ENCODE measurements at places on chromosomes 1 and 21. TPM values are rescaled to one million over a fixed set of nuclear protein-coding genes. Genes with fewer than 3 reads are reported as not detected.
A peak's percentile ranks its signal among the peaks of the same experiment; 100 is the strongest.

GRCh38 chr21:44313451-44313850 lies 13.6 kb downstream of the PFKL start:
- no peaks in the 10 kb centered on the region for H3K4me1 ChIP-seq
- DNase-seq, result no peak
- H3K4me3 ChIP-seq, result no peak overlapping the region
- no peaks in the 10 kb centered on the region for H3K27me3 ChIP-seq

The TNFSF4 gene
- 0.66 TPM for polyA plus RNA-seq

DNA sequence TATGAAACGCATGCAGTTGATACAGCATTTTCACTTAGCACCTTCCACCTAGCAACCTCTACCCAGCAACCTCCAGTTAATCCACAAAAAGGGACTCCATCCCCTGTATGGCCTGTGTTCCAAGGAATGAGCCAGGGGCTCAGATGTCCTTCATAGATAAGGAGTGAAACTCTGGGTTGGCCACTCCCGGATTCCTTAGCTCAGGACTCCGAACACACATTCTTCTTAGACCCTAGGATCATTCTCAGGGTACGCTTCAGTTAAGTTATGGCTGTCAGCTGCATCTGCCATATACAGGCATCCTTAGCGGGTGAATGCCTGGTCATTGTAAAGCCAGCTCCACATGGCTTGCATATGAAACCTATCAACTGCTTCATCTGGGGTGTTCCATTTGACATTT lies 15.9 kb upstream of the IFI6 start:
- no peak overlapping the region for H3K27ac ChIP-seq
- H3K4me1 ChIP-seq, result peaks cover 6% of the 10 kb centered on the region
- H3K27me3 ChIP-seq, result no peaks in the 10 kb centered on the region
- H3K4me3 ChIP-seq, result no peak overlapping the region
- no peak for DNase-seq

GRCh38 chr1:60376196-60376595 lies 302.6 kb upstream of the C1orf87 start:
- no peak overlapping the region for H3K4me3 ChIP-seq
- no peaks in the 10 kb centered on the region for H3K4me1 ChIP-seq
- H3K36me3 ChIP-seq, result no peaks in the 10 kb centered on the region
- H3K27me3 ChIP-seq, result no peaks in the 10 kb centered on the region
- no peak for DNase-seq

DNA sequence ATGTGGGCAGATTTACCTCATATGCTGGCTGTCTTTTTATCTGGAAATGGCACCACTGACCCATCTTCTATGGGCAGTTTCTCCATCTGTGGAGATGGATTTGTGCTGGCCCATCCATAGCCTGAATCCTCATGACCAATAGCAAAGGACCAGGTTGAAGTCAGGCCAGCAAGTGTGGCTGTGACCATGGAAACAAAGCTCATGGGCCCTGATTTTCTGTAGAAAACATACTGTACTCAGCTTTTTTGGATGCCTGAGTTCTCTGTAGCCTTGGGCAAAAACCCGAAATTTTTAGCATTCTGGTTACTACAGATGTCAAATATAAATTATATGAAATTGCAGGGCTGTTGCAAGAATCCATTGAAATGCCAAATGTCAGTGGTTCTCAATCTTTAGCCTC lies 155.0 kb downstream of the PLXNA2 start:
- no peak for DNase-seq
- H3K27ac ChIP-seq, result no peak overlapping the region
- H3K36me3 ChIP-seq, result peaks cover 8% of the 10 kb centered on the region
- no peak overlapping the region for H3K4me3 ChIP-seq
- peaks cover 23% of the 10 kb centered on the region for H3K4me1 ChIP-seq

GRCh38 chr21:46459356-46460112 lies 843 bp downstream of the DIP2A start:
- H3K4me1 ChIP-seq, result peaks cover 72% of the 10 kb centered on the region
- peak overlapping the region; percentile 96 for H3K27ac ChIP-seq
- no peaks in the 10 kb centered on the region for H3K27me3 ChIP-seq
- peaks cover 16% of the 10 kb centered on the region for H3K36me3 ChIP-seq
- H3K4me3 ChIP-seq, result peak overlapping the region; percentile 92

DNA sequence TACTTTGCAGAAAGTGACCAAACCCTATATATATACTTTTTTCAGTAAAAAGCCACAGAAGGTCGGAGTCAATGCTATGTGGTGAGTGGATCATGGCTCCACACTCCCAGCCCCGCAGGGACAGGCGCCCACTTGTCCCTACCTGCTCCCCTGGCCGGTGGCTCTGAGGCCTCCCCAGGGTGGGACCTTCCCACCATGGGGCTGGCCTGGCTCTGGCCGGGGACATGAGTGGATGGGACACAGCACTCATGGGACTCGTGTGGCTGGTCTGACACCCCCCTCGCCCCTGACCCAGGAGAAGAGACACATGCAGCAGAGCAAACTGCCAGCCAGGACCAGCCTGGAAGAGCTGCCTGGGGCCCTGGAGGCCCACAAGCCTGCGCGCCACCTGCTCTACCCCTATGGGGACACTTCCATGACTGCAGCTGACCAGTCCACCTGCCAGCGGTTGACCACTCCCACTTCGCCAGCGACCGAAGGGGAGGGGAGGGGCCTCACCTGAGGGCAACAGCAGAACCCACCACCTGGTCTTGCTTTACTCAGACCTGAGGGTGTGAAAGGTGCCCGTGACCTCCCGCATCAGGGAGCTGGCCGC lies 2.2 kb downstream of the SPATC1L start:
- H3K27ac ChIP-seq, result no peak overlapping the region
- H3K36me3 ChIP-seq, result no peaks in the 10 kb centered on the region
- peaks cover 8% of the 10 kb centered on the region for H3K4me1 ChIP-seq
- peak; percentile 11 for DNase-seq
- H3K27me3 ChIP-seq, result no peaks in the 10 kb centered on the region

DNA sequence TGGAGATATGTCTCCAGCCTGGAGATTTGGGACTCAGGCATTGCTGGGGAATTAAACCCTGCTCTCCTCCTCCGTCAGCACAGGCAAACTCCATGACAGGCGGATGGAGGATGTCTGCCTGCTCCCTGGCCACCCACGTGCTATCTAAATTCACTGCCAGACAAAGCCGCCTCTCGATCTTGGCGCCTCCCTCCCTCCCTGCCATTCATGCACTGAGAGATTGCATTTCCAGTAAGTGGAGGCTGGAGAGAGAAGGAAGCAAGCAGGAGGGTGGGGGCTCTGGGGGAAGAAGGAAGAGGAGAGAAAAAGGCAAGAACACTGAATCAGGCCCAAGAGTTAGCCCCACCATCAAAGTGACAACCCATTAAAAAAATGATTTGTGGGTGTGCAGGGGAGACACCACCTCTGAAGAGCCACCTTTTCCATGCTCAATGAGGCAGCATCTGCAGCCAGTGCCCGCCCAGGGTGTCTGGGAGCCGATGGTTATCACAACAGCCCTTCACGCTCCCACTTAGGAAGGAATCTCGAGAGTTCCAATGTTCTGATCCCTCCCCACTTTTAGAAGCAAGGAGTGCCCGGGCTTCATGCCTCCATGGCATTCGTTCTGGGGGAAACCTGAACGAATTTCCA lies 183.0 kb downstream of the HIVEP3 start:
- H3K4me1 ChIP-seq, result no peaks in the 10 kb centered on the region
- no peaks in the 10 kb centered on the region for H3K36me3 ChIP-seq
- DNase-seq, result peak; percentile 39

GRCh38 chr1:39043513-39043912 lies 17.4 kb downstream of the NDUFS5 start:
- no peak for DNase-seq
- no peaks in the 10 kb centered on the region for H3K36me3 ChIP-seq
- H3K27ac ChIP-seq, result no peak overlapping the region
- H3K27me3 ChIP-seq, result no peaks in the 10 kb centered on the region
- no peak overlapping the region for H3K4me3 ChIP-seq

DNA sequence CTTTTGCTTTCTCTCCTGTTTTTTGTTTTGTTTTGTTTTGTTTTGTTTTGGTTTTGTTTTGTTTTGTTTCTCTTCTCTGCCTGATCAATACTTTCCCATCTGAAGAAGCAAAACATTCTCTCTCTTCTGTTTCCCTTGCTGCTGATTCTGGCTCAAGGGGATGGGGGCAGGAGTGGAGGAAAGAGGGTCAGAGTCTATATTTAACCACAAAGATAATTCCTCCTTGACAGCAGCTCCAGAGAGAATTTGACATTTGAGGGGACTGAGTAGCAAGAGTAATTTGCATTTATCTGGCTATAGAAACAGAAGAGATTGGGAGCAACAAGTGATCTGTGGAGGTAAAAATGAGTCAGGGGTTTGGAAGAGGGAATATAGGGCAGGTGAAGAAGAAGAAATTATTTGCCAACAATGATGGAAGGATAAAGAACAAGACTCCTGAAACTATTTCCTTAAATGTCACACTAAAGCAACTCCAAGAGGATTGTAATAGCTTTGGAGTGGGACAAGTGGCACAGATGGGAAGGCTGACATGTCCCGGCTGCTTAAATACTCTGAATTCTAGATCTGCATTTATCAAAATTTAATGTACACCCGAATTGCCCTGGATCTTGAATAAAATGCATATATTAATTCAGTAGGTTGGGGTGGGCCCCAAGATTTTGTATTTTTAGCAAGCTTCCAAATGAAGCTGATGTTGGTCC lies 349.3 kb upstream of the PLXNA2 start:
- no peak overlapping the region for H3K4me3 ChIP-seq
- no peaks in the 10 kb centered on the region for H3K36me3 ChIP-seq
- DNase-seq, result no peak
- peaks cover 7% of the 10 kb centered on the region for H3K4me1 ChIP-seq
- no peaks in the 10 kb centered on the region for H3K27me3 ChIP-seq

The LIPI gene
- polyA plus RNA-seq, result not detected

The FAM72C gene
- not detected for polyA plus RNA-seq

- peaks cover 9% of the 10 kb centered on the region for H3K4me1 ChIP-seq
- H3K27ac ChIP-seq, result no peak overlapping the region
- H3K36me3 ChIP-seq, result no peaks in the 10 kb centered on the region
- DNase-seq, result no peak
These were observed 75.8 kb downstream of the FHAD1 start for GRCh38 chr1:15322648-15323350.

DNA sequence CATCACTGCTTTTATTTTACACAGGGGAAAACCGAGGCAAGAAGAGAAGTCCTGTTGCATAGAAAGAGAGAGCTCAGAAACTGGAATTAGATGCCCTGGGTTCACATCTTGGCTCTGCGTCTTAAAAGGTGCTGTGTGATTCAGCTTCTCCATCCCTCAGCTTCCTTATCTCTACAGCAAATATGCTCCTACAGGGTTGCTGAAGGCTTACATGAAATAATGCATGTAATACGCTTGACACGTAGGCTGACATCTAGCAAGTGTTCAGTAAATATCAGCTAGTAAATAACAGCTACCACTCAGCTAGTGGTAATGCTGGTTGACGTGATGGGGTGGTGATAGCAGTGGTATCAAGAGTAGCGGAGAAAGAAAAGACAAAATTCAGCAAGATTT lies 77.1 kb upstream of the CD55 start:
- H3K4me1 ChIP-seq, result no peaks in the 10 kb centered on the region
- H3K4me3 ChIP-seq, result no peak overlapping the region
- H3K27me3 ChIP-seq, result no peaks in the 10 kb centered on the region
- no peaks in the 10 kb centered on the region for H3K36me3 ChIP-seq
- no peak overlapping the region for H3K27ac ChIP-seq

- peaks cover 13% of the 10 kb centered on the region for H3K27me3 ChIP-seq
- H3K4me1 ChIP-seq, result no peaks in the 10 kb centered on the region
- no peak overlapping the region for H3K27ac ChIP-seq
- H3K4me3 ChIP-seq, result no peak overlapping the region
- H3K36me3 ChIP-seq, result no peaks in the 10 kb centered on the region
These were observed 10.2 kb upstream of the FCRL5 start for GRCh38 chr1:157562515-157562914.

DNA sequence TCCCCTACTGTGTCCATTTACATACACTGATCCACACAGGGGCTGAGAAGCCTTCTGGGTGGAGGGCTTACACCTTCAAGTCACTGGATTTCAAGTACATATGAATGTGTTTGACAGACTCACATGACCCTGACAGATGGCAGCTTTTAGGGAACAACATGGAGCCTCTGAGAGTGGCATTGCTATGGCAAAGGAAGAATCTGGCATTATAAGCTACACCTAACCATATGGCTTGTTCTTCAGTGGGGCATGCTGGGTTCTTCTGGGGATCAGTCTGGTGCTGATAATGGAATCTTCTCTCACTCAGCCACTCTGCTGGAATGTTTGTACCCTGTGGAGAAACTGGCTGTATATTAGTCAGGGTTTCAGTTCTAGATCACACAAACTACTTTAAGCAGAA lies 68.5 kb upstream of the PDE4B start:
- no peaks in the 10 kb centered on the region for H3K36me3 ChIP-seq
- H3K4me3 ChIP-seq, result no peak overlapping the region
- H3K4me1 ChIP-seq, result no peaks in the 10 kb centered on the region
- DNase-seq, result no peak
- no peak overlapping the region for H3K27ac ChIP-seq

The LRRC71 gene
- 0.51 TPM for polyA plus RNA-seq

All from heart right ventricle (tissue), 16 donors.